ENCODE measurements at places on chromosomes 13 and 19.

DNA sequence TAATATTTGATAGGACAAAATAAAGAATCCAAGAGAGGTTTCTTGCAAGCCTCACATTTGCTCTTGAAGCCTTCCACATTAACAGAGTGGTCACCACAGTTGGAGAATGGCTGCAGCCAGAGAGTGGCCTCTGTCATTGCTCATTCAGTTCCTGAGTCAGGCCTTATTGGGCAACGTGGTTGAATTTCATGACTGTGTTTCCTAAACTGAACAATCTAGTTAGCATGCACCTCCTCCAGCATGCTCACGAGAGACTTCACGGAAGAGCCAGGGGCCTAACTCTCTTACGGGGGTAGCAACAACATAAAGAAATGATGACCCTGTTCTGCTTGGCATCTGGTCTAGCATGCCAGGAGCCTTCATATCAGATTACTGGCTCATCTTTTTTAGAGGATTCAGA is 9.6 kb upstream of the UBL3 start:
- DNase-seq, result no peak

DNA sequence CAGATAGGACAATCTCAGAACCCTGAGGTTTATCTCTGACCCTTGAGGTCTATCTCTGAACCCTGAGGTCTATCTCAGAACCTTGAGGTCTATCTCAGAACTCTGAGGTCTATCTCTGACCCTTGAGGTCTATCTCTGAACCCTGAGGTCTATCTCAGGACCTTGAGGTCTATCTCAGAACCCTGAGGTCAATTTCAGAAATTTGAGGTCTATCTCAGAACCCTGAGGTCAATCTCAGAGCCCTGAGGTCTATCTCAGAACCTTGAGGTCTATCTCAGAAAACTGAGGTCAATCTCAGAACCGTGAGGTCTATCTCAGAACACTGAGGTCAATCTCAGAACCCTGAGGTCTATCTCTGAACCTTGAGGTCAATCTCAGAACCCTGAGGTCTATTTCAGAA is 2.3 kb downstream of the TLE2 start:
- DNase-seq, result no peak

DNA sequence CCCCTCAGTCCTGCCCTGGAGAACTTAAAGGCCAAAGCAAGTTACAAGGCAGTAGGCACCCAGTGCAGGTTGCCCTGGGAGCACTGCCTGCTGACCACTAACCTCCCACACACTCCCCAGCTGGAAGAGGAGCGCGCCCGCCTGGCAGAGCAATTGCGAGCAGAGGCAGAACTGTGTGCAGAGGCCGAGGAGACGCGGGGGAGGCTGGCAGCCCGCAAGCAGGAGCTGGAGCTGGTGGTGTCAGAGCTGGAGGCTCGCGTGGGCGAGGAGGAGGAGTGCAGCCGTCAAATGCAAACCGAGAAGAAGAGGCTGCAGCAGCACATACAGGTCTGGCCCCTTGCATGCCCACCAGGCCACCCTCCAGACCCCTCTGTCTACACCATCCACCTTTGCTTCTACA is 61.1 kb downstream of the KCNC3 start:
- no peak for DNase-seq

DNA sequence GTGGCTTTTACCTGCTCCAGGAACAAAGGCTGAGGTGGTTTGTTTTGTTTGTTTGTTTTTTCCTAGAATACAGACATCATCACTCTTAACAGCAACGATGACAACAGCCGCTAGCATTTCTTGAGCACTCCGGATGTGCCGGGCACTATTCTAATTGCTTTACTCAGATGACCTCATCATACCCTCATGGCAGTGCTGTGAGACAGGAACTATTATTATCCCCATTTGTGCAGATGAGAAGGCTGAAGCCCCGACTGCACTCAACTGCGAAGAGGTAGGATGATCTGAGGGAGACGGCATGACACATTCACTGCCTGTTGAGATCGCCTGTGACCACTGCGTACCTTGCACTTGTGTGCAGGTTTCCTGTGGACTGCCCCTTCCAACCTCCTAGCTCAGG is 66.5 kb downstream of the CCDC70 start:
- DNase-seq, result no peak

DNA sequence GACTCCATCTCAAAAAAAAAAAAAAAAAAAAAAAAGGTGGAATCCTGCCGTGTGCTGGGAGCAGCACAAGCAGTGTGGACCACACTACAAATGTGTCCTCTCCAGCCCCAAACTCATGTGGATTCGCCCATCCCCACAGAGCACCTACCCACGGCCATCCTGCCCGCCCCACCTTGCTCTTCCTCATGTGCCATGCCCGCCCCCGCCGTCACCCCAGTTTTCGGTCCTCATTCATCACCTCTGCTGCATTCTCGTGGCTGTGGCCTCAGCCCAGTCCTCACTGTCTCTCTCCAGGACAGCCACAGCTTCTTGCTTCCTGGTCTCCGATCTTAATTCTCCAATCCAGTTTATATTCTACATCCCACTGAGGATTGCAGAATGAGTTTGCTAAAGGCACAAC is 80.0 kb upstream of the TM9SF2 start:
- no peak for DNase-seq

All from HEK293T (cell line).